Stimulated activated CD8-positive, alpha-beta memory T cell treated with anti-CD3 and anti-CD28 coated beads, Interleukin-7, amount 100 ng/mL, for 1 hour (primary cell): ENCODE measurements at places on chromosomes 2 and 18.

GRCh38 chr2:23564615-23564960 lies 179.6 kb downstream of the KLHL29 start:
- no peak for DNase-seq

- no peak for DNase-seq
Observed at GRCh38 chr2:170878066-170878465, 51.0 kb upstream of the GORASP2 start.

- DNase-seq = no peak
Observed at GRCh38 chr2:212646698-212647366, 108.2 kb upstream of the ERBB4 start.

DNA sequence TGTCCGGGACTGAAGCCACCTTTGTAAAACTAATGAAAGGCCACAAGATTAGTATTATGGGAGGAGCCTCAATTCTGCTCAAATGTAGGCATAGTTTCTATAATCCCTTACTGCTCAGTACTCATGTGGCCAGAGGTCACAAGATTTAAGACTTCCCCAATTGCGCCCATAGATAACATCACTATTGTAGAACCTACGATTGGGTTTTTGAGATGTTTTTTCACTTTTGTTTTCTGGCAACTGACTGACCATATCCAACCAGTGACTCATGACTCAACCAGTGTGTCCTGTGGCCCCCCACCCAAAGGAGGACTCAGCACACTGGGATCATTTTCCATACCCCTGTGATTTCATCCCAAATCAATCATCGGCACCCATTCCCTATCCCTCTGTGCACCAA lies 15.2 kb upstream of the TSPYL6 start:
- DNase-seq = no peak

GRCh38 chr18:28036488-28036887 lies 140.4 kb downstream of the CDH2 start:
- DNase-seq = no peak
